Left lung (tissue), 14 donors: ENCODE measurements at places on chromosomes 5 and 9.

DNA sequence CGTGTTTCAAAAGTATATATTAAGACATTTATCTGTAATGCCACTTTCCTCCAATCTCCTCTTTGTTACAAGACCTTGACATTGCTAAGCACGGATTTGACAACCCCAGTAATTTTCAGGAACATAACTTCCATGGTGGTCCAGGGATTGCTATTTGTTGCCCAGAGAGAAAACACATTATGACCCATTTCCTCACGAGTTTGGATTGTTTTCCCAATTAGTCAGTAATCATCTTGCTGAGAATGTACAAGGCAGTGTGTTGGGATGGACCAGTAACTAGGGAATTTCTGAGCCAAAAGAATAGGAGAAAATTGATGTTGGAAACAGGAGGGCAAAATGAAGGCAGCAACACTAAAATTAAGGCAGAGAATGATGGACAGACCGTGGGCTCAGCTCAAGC, 574.1 kb downstream of the EBF1 start:
- DNase-seq = no peak

GRCh38 chr9:88108779-88109178, 29.5 kb downstream of the SPATA31C2 start:
- no peak for DNase-seq

GRCh38 chr9:84667571-84668195, 1.8 kb upstream of the NTRK2 start:
- no peak for DNase-seq

DNA sequence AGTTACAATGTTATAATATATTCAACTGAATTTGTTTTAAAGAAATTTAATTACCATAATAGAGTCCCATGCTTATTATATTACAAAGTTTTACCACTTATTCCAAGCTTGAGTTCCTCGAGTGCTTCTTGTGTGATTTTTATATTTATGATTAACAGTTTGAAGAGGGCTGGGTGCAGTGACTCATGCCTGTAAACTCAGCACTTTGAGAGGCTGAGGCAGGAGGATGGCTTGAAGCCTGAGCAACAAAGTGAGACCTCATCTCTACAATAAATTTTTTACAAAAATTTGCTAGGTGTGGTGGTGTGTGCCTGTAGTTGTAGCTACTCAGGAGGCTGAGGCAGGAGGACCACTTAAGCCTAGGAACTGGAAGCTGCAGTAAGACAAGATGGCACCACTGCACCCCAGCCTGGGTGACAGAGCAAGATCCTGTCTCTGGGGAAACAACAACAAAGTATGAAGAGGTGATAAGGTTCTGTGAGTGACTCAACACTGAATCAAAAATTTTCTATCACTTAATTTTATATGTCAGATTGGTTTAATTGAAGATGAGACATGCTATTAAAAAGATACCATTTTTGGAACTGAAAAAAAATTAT, 9.2 kb downstream of the POC5 start:
- DNase-seq = no peak

DNA sequence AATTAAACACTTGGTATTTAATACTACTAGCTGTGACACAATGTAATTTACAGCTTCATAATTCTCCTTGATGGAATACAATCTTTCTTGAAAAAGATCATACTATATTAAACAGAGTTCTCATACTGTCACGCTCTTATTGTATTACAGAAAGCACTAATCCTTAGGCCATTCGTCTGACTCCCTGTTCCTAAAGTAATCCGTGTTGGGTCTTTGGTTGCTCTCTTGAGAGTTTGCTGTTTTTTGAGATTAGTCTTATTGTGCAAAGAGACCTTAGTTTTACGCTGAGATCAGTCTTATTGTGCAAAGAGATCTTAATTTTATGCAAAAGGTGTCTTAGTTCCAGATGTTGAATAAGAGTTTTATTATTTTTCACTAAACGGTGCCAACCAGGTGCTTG, 190.6 kb downstream of the ISL1 start:
- DNase-seq = no peak

DNA sequence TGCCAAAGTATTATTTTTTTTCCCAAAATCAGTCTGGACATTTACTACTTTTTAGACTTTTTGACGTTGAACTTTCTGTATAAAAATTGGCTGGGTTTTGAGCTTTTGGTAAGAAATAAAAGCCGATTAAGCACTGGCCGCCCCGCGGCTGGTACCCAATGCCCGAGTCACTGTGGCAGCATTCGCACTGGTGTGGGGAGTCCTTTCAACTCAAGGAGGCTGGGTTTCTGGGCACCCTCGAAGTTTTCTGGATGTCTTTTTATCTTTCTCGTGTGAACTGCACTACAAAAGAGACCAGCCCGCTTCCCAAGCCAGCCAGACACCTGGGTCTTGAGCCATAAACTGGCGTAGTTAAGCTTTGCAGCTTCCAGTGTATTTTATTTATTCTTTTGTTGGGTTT, 72.0 kb upstream of the OTULINL start:
- no peak for DNase-seq

GRCh38 chr9:131266266-131267229, 9.8 kb downstream of the FAM78A start:
- DNase-seq = no peak

DNA sequence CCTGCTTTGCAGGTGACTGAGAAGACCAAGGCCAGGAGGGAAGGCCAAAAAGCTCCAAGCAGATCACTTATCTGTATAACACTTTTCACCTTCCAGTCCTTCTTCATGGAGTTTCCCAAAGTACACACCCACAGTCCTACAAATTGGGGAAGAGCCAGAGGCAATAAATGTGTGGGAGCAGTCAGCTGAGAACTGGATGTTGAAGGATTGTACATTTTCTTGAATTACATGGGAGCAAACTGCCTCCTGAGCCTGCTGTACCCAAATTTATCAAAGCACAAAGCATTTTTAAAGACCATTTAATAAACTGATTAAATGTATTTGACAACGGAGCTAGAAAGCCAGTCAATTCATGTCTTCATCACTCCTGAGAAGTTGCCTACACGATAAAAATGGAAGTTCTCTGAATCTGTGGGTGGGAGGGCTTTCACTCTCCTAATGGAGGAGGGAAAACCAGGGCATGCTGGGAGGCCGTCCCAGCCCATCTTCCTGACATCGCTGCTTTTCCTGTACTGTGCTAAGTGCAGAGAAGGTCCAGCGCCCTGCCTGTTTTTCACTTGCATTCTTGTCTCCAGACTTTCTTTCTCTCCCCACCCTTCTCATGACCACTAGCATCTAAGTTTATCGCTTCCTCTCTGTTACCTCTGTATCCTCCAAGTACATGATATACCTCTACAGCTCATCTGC, 79.0 kb downstream of the KCNIP1 start:
- no peak for DNase-seq
